Activated CD8-positive, alpha-beta T cell treated with anti-CD3 and anti-CD28 coated beads for 36 hours (primary cell): ENCODE measurements at places on chromosomes 7 and 10. TPM values are rescaled to one million over a fixed set of nuclear protein-coding genes. Genes with fewer than 3 reads are reported as not detected.

DNA sequence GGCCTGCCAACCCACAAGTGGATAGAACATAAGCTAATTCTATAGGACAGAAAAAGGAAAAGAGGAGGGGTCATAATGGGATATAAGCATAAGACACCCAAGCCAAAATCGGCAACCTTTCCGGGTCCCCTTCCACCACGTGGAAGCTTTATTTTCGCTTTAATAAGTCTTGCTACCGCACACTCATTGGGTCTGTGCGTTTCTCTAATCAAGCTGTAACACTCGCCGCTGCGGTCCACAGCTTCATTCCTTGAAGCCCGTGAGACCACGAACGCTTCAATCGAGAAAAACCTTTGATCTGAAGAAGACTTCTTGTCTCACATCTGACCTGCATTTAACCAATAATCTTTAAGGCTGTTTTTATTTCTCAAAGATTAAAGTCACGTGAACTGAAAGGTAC is 35.8 kb upstream of the HECW1 start:
- no peak for DNase-seq
- H3K27me3 ChIP-seq, result peaks cover 24% of the 10 kb centered on the region
- peaks cover 5% of the 10 kb centered on the region for H3K4me1 ChIP-seq
- no peak overlapping the region for H3K4me3 ChIP-seq
- H3K27ac ChIP-seq, result no peak overlapping the region

DNA sequence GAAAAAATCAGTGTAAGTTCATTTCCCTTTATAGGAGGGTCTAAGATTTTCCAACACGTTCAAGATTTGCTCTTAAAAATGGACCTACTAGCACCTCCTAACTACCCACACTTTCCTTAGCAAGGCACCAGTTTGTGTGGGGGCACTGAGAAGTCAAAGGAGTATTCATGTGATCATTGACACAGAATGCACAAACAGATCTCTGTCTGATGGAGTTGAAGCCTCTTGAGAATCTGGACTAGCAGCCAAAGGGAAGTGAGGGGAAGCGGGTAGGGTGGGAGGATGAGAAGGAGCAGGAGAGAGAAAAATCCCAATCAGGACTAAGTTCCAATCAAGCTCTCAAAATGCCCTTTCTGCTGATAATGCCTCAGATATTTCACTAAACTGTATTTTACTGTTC is 4.1 kb downstream of the MMS19 start:
- H3K4me3 ChIP-seq, result no peak overlapping the region
- H3K4me1 ChIP-seq, result peaks cover 53% of the 10 kb centered on the region
- peak overlapping the region; percentile 4 for H3K27ac ChIP-seq

GRCh38 chr10:3897156-3897555 is 112.1 kb upstream of the KLF6 start:
- H3K27me3 ChIP-seq, result no peaks in the 10 kb centered on the region
- no peak overlapping the region for H3K27ac ChIP-seq
- H3K4me1 ChIP-seq, result peaks cover 32% of the 10 kb centered on the region

- no peaks in the 10 kb centered on the region for H3K27me3 ChIP-seq
- no peaks in the 10 kb centered on the region for H3K4me1 ChIP-seq
- no peak overlapping the region for H3K27ac ChIP-seq
- DNase-seq, result no peak
- H3K36me3 ChIP-seq, result no peaks in the 10 kb centered on the region
These were observed 395.9 kb downstream of the TFEC start for GRCh38 chr7:115634633-115635032.

The SLC29A4 gene
- total RNA-seq, result 2.9 TPM

GRCh38 chr7:44152971-44153947 is 12.1 kb upstream of the MYL7 start:
- no peaks in the 10 kb centered on the region for H3K4me1 ChIP-seq
- H3K27me3 ChIP-seq, result no peaks in the 10 kb centered on the region
- H3K4me3 ChIP-seq, result no peak overlapping the region
- no peak overlapping the region for H3K27ac ChIP-seq
- H3K36me3 ChIP-seq, result no peaks in the 10 kb centered on the region
- DNase-seq, result no peak

DNA sequence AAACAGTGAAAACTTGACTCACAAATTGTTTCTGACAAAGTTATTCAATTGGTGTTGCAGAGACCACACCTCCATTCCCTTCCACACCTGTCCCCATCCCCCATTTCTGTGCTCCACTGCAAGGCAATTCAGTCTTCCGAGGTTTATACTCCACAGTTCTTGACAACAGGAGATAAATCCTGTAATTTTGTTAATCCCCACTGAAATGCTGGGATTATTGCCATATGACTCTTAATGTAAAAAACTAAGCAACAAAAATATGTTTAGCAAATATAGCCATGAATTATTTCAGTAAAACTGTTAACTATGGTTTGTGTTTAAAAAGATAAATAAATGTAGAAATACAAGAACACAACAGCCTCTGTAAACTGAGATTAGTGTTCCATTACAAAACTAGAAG is 170.1 kb upstream of the SEMA3D start:
- no peaks in the 10 kb centered on the region for H3K4me1 ChIP-seq
- H3K36me3 ChIP-seq, result no peaks in the 10 kb centered on the region
- no peaks in the 10 kb centered on the region for H3K27me3 ChIP-seq
- H3K27ac ChIP-seq, result no peak overlapping the region
